ENCODE measurements at places on chromosomes 6 and 20.

DNA sequence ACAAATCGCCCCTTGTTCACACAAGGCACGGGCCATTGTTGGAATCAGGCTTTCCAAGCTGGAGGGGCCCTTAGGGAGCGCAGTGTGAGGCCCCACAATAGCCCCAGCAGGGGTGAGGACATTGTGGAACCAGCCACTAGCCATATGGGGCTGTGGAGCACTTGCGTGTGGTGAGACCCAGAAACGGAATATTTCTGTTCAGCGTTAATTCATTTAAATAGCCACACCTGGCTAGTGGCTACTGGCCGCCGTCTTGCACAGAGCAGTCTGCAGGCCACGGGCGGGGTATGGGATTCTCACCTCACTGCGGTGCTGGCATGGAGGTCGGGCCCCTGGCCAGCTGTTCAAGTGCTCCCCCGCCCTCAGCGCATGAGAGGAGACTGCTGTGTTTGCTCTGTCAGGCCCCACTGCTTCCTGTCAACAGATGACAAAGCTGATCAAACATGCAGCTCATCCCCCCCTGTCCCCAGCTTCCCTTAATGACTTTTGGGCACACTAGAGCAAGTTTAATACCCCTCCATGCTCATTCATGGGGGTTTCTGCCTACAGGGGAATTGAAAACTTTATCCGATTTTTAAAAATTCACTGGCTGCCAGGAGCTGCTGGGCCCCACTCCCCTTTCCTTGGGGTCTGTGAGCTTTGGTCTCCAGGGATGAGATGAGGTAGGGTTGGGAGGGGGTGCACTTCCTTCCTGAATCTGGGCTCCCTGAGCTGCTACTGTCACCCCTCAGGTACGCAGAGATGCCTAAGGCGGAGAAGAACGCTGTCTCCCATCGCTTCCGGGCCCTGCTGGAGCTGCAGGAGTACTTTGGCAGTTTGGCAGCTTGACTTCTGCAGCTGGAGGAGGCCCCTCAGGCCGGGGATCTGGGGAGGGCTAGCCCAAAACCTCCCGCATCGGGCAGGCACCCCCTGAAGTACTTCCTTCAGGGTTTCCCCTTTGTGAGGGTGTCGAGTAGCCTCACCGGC is 13.6 kb downstream of the ITPA start:
- DNase-seq, result peak; percentile 51

DNA sequence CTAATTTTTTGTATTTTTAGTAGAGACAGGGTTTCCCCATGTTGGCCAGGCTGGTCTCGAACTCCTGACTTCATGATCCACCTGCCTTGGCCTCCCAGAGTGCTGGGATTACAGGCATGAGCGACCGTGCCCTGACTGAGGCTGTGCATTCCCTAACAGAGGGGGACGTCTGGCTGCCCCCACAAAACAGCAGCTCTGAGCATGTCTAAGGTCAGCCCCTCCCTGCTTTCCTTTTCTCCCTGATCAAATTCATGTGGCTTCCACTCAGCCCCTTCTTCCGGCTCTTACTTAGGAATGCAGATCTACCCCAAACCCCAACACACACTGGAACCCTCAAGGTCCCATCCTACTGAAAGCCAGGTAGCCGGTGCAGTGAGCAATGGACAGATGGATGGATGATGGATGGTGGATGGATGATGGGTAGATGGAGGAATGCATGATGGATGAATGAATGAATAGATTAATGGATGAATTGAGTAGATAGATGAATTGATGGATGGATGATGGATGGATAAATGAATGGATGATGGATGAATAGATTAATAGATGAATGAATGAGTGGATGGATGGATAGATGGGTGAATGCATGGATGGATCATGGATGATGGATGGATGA is 91.5 kb upstream of the BHLHE23 start:
- no peak for DNase-seq

DNA sequence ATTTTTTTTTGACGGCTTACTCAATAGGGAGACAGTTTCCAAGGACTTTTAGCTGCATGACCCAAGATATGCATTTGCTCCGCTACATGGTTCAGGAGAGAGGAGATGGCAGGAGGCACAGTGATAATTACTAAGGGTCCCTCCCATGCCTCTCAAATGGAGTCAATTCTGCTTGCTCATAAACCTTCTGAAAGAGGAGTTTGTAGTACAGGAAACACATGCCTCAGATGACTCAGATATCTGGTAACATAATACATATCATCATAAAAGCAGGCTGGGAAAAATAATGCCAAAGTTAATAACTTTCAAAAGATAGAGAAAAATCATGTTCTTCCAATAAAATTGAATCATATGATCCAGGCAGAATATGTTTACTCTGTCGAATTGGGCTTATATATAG is 97.6 kb upstream of the DEFB112 start:
- DNase-seq, result peak; percentile 7

- no peak for DNase-seq
Observed at GRCh38 chr6:168655462-168656152, 214.6 kb downstream of the SMOC2 start.

- no peak for DNase-seq
Observed at GRCh38 chr6:32111424-32112066, 2.4 kb upstream of the TNXB start.

GRCh38 chr20:40770564-40771307 is 81.7 kb upstream of the MAFB start:
- DNase-seq, result no peak

GRCh38 chr6:112173221-112173804 is 81.1 kb downstream of the LAMA4 start:
- no peak for DNase-seq

- DNase-seq, result no peak
Observed at GRCh38 chr20:58905236-58905635, 52.7 kb downstream of the GNAS start.

DNA sequence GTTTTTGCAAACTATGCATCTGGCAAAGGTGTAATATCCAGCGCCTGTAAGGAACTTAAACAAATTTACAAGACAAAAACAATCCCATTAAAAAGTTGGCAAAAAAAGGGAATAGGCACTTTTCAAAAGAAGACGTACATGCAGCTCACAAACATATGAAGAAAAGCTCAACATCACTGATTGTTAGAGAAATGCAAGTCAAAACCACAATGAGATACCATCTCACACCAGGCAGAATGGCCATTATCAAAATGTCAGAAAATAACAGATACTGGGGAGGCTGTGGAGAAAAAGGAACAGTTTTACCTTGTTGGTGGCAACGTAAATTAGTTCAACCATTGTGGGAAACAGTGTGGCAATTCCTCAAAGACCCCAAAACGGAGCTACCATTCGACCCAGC is 54.2 kb downstream of the TSBP1 start:
- DNase-seq, result no peak

DNA sequence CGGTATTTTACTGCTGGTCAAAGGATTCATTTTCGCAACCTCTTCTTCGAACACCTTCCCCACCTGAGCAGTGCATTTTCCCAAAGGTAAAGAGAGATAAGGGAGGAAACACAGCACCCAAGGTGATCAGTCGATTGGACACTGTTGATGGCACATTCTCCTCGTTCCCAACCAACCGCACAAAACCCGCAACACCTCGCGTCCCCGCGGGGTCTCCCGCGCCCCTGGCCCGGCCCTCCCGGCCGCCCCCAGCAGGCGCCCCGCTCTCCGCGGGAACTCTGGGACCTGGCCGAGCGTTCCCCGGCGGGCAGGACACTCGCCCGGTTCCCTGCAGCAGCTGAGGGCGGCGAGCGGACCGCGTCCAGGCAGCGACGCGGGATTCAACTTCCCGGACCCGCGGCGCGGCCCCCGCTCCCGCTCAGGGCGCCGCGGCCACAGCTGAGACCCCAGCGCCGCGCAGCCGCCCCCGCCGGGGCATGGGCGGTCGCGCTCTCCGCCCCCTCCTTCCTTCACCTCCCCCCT is 506 bp downstream of the RGS17 start:
- DNase-seq, result no peak

DNA sequence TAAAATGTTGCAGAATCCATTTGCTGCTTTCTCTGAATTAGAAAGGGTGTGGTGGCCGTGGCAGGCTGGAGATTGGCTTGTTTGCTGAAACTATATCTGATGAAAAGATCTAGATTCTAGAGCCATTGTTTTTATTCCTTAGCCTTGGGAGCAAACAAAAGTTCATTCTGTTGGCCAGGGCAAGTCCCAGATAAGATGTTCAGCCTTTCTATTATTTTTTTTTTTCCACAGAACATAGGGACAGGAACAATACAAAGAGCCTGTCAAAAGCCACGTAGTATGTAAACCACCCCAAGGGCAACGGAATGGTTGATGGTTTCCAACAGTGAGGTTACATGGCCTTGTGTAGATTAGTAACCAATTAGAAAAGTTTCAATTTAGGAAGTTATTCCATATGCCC is 119.9 kb upstream of the SLC22A16 start:
- DNase-seq, result no peak

GRCh38 chr20:44761423-44761822 is 15.8 kb downstream of the KCNK15 start:
- no peak for DNase-seq

GRCh38 chr6:170233286-170234205 is 57.3 kb downstream of the DLL1 start:
- DNase-seq, result no peak

- peak; percentile 16 for DNase-seq
Observed at GRCh38 chr6:89346433-89346832, 6.1 kb downstream of the UBE2J1 start.

GRCh38 chr20:33656783-33657703 is 5.1 kb upstream of the C20orf144 start:
- no peak for DNase-seq

All from fibroblast of skin of back (primary cell).